ENCODE measurements at places on chromosomes 3 and 15. TPM values are rescaled to one million over a fixed set of nuclear protein-coding genes. Genes with fewer than 3 reads are reported as not detected.

Gene CYP1A2
- total RNA-seq, result not detected

Gene GNAT1
- total RNA-seq, result not detected

Gene NUTM1
- not detected for total RNA-seq

Gene ACKR2
- total RNA-seq, result 8.5 TPM

Gene IL5RA
- 0.22 TPM for total RNA-seq

Gene ZNF148
- total RNA-seq, result 30.6 TPM

All from subcutaneous adipose tissue (tissue), 4 donors.